ENCODE measurements at places on chromosomes 5 and 9. TPM values are rescaled to one million over a fixed set of nuclear protein-coding genes. Genes with fewer than 3 reads are reported as not detected.

DNA sequence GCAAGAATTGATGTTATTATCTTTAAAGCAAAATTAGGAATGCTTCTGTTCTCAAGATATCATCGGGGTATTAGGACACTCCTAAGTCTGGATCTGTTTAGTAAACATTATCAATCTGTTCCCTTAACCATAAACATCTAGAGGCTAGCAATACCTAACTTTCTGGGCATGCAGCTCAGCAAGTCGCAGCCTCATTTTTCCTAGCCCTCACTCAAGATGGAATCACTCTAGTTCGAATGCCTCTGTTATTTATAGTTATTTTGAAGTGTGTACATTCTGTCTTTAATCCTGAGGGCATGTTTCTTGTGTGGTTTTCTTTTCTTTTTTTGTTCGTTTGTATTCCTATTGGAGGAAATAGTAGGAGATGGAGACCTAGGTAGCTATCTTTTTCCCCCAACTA is 66.9 kb downstream of the FER start:
- no peak for DNase-seq

GRCh38 chr9:89677702-89678395 is 73.0 kb downstream of the GADD45G start:
- no peak for DNase-seq

DNA sequence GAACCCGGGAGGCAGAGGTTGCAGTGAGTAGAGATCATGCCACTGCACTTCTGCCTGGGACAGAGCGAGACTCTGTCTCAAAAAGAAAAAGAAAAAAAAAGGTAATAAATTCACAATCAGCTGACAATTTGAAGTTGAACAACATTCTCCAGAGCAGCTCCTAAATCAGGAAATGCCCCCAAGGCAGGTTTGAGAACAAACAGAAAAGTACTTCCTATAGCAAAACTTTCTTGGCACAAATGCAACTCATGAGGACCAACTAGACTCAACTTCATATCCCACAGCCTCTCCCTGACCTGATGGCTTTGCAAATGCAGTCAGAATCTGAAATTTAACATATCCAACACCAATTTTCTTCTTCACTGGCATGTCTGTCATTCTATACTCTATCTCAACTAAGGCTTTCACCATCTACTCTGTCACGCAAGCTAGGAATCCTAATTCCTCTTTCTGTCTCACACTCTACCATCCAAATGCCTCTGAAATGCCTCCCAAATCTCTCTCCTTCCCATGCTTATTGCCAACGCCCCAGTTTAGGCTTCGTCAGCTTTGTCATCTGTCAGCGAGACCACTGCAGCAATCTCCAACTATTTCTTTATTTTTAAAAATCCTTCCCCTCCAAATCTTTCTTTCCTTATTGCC is 113.3 kb downstream of the MAPKAP1 start:
- no peak for DNase-seq

DNA sequence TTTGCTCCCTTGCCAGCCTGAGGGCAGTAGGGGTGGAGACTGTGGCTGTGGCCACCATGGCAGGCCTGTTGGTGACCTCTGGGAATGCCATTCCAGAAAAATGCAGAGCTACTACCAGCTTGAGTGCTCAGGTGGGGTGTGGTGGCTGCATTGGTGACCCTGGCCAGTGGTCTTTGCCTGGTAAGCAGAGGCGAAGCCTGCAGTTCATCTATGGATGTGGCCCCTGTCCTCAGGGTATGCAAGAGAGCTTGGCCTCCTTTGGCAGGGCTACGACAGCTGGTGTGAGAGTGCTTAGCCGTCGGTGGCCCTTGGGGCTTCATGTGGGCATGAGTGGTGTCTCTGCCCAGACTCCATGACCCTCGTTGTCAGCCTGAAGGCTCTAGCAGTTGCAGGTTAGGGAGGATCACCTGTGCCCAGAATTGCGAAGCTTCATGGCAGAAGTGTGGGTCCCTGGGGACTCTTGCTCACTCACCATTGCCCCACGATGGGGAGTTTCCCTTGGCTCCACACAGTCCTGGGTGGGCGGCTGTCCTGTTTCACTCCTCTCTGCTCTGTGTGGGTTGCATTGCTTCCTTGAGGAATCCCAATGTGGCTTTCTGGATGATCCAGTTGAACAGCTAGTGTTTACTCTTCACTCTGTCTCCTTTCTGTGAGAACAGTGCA is 117.9 kb upstream of the CDH12 start:
- DNase-seq, result no peak

DNA sequence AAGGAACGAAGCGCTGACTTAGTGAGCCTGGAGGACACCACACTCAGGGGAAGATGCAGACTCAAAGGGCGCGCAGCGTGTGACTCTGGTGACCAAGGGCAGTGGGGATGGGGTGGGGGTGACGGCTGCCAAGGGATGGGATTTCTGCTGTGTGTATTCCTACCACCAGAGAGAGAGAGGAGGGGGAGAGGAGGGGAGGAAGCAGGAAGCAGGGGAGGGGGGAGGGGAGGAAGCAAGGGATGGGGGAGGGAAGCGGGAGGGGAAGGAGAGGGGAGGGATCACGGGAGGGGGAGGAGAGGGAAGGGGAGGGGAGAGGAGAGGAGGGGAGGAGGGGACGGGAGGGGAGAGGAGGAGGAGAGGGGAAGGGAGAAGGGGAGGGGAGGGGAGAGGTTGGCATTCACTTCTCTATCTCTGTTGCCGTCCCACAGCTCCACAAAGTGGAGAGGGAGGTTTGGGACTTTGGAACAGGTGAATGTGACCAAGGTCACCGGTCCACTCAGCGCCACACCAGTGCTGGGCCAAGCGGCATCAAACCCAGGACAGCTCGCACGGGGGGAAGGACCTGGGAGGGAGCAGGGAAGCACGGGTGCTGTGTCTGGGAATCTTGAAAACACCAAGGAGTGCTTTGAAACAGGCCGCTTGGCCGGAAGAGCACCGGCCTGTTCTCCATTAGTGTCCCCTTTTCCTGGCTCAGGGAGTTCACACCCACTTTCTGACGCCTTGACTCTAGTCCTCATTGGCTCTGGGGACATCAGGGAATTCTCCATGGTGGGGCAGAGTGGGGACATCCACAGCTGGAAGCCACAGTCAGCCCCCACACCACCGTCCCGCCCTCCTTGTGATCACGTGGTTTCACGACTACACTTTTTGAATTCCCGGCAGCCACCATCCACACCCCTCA is 77.4 kb downstream of the VAV2 start:
- DNase-seq, result no peak

DNA sequence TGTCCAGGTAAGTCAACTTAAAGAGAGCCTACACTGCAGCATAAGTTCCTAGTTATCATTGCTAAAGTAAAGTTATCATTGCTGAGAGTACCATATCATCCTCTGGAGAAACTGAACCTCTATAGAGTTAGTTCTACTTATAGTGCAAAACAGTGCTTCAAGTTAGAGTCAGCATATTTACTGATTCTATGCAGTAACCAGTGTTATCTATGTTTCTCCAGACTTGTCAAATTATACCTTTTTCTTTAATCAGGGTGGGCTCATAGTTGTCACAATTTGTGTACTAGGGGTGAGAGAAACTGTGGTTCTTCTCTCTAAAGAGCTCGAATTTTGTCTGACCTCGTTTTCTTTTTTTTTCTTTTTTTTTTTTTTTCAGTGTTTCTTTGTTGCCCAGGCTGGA is 79.6 kb downstream of the ANXA2R start:
- no peak for DNase-seq

DNA sequence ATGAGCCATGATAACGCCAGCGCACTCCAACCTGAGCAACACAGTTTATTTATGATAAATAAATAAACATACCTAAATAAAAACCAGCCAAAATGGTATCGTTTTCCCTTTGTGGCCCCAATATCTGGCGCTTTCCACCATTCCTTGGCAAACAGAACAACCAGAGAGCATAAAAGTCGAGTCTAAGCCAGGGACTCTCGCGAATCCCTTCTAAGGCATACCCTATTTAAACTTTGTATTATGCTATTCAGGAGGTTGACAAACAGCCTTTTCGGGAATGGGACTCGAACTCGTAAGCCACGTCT is 386 bp upstream of the MATR3 start:
- no peak for DNase-seq

DNA sequence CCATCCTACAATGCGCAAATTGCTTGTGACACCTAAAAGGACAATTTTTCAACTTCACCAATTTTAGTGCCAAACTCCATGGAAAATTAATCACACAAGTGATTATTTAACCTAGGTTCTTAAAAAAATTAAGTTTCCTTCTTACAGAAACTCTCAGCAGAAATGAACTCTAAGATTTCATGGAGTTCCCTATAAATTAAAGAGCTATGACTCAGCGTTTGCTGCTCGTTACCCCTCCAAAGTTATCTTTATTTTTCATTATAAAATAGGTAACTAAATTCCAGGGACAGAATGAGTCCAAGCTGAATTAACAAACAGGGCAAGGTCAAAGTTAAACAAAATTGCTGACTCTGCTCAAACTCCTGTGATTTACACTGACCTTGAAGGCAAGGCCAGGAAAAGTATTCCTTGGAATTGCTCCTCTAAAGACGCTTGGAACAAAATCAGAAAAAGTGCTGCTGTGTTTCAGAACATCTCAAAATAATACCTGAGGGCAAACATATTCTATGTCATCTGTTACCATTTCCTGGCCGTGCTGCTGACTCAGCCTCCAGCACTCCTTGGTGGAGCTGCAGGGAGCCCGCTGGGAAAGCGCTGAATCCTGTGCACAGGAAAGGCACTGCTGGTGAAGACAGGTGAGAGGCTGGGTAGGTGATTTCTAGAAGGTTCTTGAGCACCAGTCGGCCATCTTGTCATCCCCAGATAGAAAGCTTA is 2.5 kb upstream of the CMBL start:
- DNase-seq, result no peak

HK3 gene
- polyA plus RNA-seq, result 0.71 TPM

PITX1 gene
- polyA plus RNA-seq, result not detected

ANKRD33B gene
- polyA plus RNA-seq, result 1.6 TPM
